ENCODE measurements at places on chromosomes 11 and 22.

- no peak for DNase-seq
Measured at GRCh38 chr11:71442880-71443279, 5.3 kb downstream of the DHCR7 start.

- DNase-seq, result no peak
Measured at GRCh38 chr11:104369761-104370160, 205.8 kb upstream of the PDGFD start.

DNA sequence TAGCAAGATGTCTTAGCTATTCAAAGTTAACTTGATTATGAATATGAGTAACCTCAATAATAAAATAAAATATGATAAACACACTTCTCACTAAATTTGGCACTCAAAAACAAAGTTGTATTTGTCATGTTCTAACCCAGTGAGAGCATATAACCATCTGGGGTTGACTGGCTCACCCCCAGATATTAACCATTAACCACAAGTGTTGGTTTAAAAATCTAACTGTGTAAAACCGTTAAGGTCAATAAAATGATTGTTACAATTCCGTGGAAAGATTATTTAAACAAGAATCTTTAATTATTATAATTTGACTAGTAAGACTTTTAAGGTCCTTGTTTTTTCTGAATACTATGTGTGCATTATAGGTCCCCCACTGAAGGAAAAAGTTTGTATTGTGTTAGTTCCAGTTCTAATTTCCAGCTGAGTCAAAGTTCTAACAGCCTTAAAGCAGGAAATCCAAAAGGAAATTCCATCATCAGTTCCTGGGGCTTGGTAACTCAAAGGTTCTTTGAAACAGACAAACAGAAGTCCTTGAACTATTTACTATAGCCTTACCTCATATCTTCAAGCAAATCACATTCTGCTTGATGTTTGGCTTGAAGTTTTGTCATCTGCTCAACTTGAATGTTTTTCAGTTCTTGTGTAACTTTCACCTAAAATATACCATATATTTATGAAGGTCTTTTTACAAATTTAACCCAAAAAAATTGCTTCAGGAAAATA is 2.5 kb downstream of the FCHSD2 start:
- no peak for DNase-seq

GRCh38 chr11:88383447-88383846 is 45.9 kb upstream of the CTSC start:
- no peak for DNase-seq

- DNase-seq, result no peak
Measured at GRCh38 chr11:116281173-116282160, 491.3 kb downstream of the BUD13 start.

DNA sequence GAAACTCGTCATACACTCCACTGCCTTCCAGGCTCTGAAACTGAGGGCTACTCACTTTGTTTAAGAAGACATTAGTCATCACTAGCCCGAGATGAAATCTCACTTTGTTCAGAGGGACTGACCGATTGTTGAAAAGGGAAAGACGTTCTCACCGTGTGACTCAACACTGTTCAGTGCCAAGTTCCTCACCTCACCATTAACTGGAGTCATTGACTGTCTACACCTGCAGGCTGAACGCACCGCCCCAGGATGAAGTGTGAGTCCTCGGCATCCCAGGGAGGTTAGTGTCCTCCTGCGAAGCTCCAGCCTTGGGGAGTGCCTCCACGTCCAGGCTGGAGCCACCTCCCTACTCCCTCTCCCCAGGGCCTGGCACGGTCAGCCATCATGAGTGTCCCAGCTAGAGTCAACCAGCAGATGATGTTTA is 30.4 kb downstream of the FADD start:
- DNase-seq, result no peak

DNA sequence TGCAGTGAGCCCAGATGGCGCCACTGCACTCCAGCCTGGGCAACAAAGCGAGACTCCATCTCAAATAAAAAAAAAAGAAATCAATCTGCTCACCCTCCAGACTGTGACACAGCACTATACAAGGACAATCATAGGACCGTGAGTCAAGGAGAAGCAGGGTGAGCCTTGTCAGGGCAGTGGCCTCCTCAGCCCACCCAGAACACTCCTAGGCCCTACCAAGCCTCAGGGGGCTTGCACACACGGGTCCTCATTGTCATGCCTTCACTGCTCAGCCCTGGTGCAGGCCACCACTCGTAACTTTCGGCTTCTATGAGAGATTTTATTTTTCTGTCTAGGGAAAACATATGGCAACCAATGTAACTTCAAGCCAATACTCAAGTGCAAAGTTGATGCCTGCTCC is 35.8 kb downstream of the DGCR2 start:
- DNase-seq, result no peak

DNA sequence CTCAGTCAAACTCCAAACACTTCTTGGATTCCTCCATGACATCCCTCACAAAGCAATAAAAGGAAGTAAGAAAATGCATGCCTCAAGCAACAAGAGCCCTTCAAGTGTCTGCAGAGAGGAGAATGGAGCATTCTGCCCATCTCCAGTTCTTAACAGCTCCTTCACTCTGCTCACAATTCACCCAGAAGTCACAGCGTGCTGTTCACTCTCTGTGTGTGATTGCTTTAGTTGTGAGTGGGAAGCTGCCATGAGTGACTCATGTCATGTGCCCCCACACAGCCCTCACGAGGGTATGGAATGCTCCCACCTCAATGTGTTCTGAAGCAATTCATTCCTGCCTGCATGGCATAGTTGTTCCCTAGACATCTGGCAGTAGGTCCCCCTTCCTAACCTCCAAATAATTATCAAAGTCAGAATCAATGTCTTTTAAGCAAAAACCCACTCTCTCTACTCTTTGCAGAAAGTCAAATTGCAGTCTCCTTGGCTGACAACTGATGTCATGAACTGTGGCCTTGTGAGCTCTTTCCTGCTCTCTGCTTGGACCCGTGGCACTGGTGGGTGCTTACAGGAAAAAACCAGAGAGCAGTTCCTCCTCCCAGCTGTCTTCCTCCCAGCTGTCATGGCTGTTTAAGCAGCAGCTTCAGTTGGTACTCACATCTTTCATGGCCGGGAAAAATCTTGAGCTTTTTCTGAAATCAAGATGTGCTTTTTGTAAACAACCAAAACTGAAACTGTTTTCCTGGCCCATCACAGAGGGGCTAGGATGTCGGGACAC is 112.1 kb upstream of the SPON1 start:
- no peak for DNase-seq

- DNase-seq, result no peak
Measured at GRCh38 chr22:41334951-41335635, 33.8 kb downstream of the ZC3H7B start.

- DNase-seq, result peak; percentile 1
Measured at GRCh38 chr22:17705951-17706900, 67.7 kb downstream of the BCL2L13 start.

DNA sequence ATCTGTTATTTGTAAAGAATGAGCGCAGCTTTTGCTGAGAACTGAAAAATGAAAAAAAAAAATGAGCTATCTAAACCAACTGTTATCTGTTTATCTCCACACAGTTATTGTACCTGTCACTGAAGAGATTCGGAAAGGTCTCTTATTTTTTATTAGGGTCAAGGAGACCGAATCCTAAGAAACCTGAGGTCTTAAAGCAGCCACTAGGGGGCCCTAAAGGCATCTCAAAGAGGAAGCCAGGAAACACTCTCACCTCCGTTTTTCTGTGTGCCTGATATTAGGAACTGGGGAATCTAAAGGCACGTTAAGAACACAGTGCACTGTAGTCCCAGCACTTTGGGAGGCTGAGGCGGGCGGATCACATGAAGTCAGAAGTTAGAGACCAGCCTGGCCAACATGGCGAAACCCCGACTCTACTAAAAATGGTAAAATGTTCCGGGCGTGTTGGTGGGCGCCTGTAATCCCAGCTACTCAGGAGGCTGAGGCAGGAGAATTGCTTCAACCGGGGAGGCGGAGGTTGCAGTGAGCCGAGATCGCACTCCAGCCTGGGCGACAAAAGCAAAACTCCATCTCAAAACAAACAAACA is 3.5 kb upstream of the LARGE1 start:
- no peak for DNase-seq

DNA sequence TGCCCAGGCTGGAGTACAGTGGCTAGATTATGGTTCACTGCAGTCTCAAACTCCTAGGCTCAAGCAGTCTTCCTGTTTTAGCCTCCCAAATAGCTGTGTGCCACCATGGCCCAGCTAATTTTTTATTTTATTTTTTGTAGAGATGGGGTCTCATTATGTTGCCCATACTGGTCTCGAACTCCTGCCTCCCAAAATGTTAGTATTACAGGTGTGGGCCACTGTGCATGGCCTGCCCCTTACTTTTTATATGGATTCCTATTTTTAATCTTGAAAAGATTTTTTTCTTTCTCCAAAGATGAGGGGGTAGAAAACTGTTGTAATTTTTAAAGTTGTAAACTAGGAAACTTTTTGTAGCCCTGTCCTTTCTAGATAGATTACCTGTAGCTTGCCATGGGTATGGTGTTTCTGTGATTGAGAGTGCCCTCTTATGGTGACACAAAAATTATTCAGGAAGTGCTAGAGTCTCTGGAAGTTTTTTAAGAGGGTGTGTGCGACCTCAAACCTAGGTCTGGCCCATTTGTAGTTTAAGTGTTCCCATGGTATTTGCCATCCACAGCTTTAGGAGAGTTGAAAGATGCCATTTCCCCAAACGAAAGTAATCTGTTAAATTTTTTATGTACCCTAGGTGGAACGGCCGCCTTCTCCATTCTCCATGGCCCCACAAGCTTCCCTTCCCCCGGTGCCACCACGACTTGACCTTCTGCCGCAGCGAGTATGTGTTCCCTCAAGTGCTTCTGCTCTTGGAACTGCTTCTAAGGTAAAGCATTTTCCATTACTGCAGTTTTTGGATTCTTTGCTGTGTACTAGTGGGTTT is 32.4 kb downstream of the MCAM start:
- no peak for DNase-seq

DNA sequence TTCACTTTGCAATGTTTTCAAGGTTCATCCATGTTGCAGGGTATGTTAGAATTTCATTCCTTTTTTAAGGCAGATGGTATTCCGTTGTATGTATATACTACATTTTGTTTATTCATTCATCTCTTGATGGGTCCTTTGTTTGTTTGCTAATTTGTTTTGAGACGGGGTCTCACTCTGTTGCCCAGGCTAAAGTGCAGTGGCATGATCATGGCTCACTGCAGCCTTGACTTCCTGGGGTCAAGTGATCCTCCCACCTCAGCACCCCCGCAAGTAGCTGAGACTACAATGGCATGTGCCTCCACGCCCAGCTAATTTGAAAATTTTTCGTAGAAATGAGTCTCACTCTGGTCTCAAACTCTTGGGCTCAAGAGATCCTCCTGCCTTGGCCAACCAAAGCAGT is 6.2 kb downstream of the UVRAG start:
- no peak for DNase-seq

- no peak for DNase-seq
Measured at GRCh38 chr22:49785046-49785521, 42.6 kb downstream of the BRD1 start.

DNA sequence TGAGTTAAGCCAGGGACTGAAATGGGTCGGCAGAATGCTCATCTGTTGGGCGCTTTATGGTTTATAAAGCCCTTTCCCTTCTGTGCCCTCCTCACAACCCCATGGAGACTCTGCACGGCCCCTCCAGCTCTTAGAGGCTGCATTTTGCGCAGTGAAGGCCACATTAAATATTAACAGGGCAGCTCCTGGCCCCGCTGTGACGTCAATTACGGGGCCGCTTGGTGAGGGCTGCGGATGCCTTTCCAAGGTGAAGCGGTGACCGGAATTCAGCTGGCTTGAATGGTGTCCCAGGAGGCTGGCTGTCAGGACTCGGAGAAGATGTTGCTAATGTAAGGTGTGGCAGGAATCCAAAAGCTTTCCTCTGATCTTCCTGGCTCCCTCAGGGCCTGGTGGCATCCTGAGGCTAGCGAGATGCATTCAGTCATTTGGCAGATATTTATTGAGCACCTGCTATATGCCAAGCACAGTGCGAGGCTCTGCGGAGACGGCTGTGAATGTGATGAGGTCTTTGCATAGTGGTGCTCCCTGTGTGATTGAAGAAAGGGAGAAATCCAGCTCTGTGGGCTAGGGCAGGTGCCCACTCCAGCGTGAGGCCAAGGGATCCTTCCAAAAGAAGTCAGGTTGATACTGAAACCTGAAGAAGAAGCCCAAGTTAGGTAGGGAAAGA is 10.4 kb upstream of the YWHAH start:
- no peak for DNase-seq
